ENCODE measurements at places on chromosomes 5 and 9.

GRCh38 chr5:17772232-17772631 is 138.0 kb downstream of the TAF11L14 start:
- DNase-seq: no peak

- no peak for DNase-seq
Observed at GRCh38 chr9:135104761-135105160, 17.3 kb downstream of the OLFM1 start.

DNA sequence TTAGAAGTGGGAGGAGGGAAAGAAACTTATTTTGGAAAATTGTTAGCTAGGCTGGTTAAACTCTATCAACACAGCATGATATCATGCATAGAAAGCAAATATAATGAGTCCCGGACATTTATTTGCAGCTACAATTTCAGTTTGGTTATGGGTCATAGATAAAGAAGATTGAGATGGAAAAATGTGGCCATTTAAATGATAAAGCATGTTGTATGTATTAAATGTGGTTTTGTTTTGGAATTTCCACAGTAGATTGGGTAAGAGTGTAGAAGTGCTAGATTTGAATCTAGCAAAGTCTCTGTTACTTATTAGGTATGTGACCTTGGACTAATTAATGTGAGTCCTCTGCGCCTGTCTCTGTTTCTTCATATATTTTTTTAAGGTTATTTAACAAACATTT is 217.4 kb downstream of the KDM4C start:
- no peak for DNase-seq

DNA sequence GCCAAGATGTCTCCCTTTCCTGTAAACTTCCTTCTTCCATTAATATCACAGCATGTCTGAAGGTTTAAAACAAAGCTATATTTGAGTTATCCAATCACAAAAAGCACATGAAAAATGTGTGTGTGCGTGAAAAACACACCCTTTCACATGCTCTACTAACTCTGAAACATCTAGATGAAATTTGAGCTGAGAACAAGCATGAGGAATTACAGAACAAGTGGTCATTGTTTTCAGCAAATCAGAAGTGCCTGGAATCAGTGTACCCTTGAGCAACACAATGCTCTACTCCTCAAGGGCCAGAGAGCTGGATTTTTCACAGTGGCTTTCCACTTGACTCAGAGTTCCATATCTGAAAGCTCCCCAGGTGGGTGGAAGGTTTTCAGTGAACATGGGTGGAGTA is 255.9 kb downstream of the PSAT1 start:
- DNase-seq: no peak

DNA sequence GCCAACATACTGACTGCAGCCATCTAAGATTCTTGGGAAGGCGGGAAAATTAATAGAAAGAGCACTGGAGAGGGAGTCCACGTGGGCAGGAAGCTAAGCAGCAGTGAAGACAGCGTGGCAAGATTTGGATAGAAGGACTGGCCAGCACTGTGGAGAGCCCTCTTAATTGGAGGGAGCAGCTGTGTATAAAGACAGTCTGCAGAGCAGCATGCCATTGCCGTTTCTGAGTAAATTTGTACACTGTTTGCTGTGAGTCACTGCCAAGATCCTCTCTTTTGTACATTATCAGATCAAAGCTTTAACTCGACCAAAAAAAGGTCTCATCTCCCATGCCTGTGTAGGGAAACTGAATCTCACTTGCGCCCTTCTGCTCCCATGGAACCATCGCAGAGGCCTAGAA is 45.3 kb downstream of the INSYN2B start:
- DNase-seq: no peak

GRCh38 chr9:126675147-126675467 is 61.4 kb downstream of the LMX1B start:
- DNase-seq: no peak

- DNase-seq: no peak
Observed at GRCh38 chr5:4042311-4042710, 446.7 kb downstream of the IRX1 start.

GRCh38 chr5:120546922-120547321 is 82.8 kb downstream of the PRR16 start:
- DNase-seq: no peak

DNA sequence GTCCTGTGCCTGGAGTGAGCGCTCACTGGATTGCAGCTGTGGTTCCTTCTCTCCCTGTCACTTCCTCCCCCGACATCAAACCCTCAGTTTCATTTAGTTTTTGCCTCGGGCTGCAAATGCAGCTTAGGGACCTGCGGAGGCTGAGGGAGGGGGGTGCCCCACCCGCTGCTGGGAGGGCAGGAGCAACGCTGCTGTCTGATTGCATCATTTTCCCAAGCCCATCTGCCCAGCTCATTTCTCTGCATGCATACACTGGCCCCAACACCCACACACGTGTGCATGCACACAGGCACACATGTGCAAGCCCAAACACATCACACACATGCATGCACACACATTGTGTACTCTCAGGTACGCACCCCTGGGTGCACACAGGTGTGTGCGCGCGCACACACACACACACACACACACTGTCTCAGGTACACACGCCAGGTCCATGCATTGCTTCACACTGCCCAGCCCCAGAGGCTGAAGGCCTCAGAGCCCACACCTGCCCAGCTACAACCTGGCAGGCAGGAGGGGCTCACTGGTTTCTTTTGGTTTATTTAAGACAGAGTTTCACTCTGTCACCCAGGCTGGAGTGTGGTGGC is 3.4 kb downstream of the ASS1 start:
- DNase-seq: no peak

DNA sequence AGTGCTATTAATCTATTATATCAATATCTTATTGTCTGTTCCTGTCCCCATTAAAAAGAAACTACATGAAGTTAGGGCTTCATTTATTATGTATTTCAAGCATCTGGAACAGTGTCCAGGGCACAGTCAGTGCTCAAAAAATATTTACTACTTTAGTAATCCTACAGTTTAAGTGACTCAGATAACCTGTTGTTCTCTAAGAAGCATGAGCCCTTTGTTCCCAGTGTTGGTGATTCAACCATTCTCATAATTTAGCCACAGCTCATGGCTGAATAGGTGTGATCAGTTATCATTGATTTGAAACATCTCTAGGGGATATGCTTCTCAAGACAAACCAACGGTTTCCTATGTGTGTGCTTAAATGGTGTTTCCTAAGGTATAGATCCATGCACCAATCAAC is 292.7 kb downstream of the TMEM167A start:
- no peak for DNase-seq

- DNase-seq: no peak
Observed at GRCh38 chr9:15211815-15212495, 95.1 kb downstream of the TTC39B start.

- no peak for DNase-seq
Observed at GRCh38 chr9:15155826-15156225, 151.2 kb downstream of the TTC39B start.

GRCh38 chr9:134929193-134930158 is 11.8 kb upstream of the FCN1 start:
- DNase-seq: peak; percentile 74

- peak; percentile 75 for DNase-seq
Observed at GRCh38 chr9:129175825-129176633, 2.0 kb downstream of the IER5L start.

GRCh38 chr9:84296146-84296843 is 44.3 kb downstream of the SLC28A3 start:
- no peak for DNase-seq

- no peak for DNase-seq
Observed at GRCh38 chr9:31908891-31909480, 475.5 kb upstream of the ACO1 start.

GRCh38 chr5:6572086-6572824 is 60.6 kb downstream of the NSUN2 start:
- no peak for DNase-seq

GRCh38 chr5:133340002-133340755 is 272.2 kb downstream of the FSTL4 start:
- DNase-seq: no peak

- DNase-seq: no peak
Observed at GRCh38 chr5:158754018-158754514, 345.6 kb downstream of the EBF1 start.

GRCh38 chr9:110047232-110047954 is 160.6 kb downstream of the C9orf152 start:
- peak; percentile 37 for DNase-seq

- no peak for DNase-seq
Observed at GRCh38 chr9:71681104-71681707, 87.1 kb downstream of the CEMIP2 start.

DNA sequence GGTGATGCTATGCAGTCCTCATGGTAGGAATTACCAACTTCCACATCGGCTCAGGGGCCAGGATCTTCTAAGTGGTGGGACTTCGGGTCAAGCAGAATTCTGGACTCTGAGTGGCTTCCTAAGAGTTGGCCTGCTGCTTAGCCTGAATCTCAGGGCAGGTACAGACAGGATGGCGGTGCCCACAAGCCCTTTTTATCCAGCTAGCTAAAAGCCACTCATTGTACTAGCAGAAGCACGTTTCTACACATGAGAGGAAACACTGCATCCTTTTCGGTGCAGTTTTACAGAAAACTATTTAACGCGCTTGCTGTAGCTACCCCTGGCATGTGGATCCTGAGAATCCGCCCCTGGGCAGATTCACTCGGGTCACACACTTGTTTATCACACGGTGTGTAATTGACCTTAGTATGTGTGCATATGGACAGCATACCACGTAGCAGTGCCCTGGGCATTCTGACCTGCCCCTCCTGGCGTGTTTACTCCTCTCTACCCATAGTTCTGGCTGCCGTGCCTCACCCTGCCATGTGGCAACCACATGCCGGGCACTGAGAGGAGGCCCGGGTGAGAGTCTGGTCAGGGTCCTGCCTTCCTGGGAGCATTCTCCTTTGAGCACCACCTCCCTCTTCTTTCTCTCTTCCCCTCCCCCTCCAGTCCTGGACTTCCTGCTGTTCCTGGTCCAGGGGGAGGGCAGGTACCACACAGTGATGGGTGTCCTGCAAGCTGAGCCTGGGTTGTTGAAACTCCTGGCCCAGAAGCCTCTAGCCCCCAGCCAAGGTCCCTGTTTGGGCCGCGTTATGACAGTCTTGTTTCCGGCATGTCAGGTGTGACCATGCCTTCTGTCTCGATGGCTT is 65.9 kb downstream of the DAB2IP start:
- no peak for DNase-seq

DNA sequence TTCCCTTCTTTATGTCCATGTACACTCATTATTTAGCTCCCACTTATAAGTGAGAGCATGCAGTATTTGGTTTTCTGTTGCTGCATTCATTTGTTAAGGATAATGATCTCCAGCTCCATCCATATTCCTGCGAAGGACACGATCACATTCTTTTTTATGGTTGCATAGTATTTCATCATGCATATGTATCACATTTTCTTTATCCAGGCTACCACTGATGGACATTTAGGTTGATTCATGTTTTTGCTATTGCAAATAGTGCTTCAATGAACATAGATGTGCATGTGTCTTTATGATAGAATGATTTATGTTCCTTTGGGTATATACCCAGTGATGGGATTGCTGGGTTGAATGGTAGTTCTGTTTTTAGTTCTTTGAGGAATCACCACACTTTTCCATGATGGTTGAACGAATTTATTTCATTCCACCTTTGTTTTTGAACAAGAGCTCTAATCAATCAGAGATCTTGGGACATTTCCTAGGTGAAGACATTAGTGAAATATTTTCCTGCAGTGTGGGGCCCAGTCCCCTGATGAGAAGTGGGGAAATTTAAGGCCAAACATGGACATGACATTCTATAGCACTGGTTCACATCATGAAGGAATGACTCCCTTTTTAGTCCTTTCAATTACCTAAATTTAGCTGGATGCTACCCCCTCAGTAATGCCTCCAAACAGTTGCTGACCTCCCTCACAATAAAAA is 7.1 kb upstream of the TEX48 start:
- DNase-seq: no peak

GRCh38 chr9:72362118-72362531 is 2.9 kb downstream of the ZFAND5 start:
- no peak for DNase-seq

DNA sequence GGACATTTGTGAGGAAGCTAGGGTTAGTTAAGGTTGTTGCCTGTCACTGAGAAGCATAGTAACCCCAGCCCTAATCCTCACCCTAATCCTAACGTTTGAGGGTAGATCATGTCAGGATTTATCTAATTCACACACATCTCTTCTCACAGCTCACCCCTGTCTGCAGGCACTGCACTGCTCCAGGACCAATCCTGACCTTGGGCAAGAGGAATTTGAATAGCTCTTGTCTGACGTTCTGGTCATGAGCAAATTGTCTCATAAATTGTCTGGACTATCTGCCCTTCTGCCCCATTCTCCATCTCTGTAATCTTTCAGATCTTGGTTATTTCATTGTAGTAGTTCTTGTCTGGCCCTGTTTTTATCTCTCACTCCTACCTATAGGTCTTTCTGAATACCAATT is 18.7 kb downstream of the CRHBP start:
- no peak for DNase-seq

- no peak for DNase-seq
Observed at GRCh38 chr9:82996941-82997340, 66.0 kb downstream of the RASEF start.

All from germinal center (tissue), 1 donor.